ENCODE measurements at places on chromosomes 4 and X.

DNA sequence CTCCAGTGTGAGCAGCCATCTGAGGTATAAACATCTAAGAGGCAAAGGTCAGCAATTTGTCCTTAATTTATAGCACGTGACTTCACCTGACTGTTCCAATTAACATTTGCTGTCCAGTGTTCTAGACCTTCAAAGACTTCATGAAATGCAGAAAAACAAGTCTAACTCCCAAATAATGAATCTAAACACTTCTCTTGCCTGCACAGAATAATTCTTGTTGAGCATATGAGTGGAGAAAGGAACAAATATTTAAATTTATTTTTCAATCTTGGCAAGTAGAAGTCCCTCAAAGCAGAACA lies 12.0 kb downstream of the RFC1 start:
- no peak for DNase-seq

DNA sequence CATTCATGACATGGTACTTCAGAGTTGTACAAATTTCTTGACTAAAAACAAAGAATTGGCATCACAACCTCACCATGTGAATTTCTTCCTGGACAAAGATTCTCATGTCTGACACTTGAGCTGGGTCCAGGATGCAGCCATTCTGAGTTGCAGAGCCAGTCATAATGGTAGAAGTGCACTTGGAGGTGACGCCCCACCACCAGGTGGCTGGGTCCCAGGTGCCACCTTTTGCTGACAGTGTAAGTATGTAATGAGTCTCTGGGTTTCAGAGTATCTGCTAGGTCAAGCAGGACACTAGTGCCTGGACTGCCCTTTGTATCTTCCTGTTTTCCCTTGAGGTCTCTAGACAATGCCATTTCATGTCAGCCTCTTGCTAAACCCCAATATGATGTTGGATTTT lies 36.6 kb upstream of the WDR1 start:
- DNase-seq: no peak

DNA sequence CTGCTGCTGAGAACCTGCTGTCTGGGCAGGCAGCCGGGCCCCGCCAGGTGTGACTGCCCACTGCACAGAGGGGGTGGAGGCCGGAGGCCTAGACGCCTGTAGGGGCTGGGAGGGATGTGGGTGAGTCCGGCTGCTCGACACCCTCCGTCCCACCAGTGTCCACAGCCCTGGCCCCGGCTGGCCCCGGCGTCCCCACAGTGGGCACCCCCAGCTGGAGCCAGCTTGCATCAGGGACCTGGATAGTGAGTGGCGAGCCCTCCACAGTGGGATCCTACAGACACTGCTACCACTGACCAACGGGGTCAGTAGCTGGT lies 34.7 kb upstream of the SPON2 start:
- no peak for DNase-seq

DNA sequence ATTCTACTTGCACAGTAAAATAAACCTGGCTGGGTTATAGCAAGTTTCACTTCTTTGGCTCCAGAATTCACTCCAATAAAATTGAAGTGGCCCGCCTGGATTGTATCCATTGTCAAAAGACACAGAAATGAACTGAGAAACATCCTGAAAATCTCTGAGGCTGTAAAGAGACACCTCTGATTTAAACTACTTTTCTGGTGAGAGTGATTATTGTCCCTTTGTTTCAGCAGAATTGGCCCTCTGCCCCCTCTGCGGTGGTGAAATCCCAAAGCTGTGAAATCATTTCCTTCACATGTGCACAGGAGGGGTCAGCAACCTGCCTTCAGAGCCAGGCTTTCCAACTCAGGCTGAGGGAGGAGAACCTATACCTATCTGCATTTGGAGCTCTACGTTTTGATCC lies 23.0 kb downstream of the GAB3 start:
- DNase-seq: no peak

- no peak for DNase-seq
Observed at GRCh38 chr4:113173793-113174264, 124.4 kb downstream of the ANK2 start.

DNA sequence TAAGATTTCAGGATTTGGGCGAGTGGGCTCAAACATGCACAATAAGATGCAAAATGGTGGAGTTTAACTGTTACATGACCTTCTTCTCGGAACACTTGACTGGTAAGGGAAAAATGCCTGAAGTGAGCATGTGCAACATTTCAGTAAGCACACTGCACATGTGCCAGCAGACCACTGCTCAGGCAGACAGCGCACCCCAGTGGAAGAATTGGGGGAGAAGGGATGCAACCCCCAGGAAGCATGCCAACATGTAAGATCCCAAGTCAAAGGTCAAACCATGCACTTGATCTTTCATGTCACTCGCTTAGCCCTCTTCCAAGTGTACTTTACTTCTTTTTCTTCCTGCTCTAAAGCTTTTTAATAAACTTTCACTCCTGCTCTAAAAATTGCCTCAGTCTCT lies 256.3 kb downstream of the CENPC start:
- no peak for DNase-seq

- DNase-seq: peak; percentile 7
Observed at GRCh38 chrX:72238721-72239475, at the start of gene ERCC6L. Gene ERCC6L (minus strand): TSS chrX:72239027. CDS start chrX:72238911, 116 bp downstream.

DNA sequence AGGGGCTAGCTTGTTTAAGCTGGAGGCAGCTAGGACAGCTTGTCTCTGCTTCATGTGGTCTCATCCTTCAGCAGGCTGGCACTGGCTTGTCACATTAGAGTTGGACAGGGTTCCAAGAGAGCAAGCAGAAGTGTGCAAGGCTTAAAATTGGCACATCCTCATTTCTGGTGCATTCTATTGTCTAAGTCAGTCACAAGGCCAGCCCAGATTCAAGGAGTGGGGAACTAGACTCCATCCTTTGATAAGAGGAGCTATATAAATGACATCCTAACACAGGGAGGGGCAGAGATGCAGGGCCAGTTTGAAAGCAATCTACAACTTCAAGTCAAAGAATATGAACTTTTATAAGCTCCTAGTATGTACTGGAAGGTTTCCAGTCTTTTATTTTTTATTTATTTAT lies 313.2 kb downstream of the PTTG2 start:
- DNase-seq: no peak

DNA sequence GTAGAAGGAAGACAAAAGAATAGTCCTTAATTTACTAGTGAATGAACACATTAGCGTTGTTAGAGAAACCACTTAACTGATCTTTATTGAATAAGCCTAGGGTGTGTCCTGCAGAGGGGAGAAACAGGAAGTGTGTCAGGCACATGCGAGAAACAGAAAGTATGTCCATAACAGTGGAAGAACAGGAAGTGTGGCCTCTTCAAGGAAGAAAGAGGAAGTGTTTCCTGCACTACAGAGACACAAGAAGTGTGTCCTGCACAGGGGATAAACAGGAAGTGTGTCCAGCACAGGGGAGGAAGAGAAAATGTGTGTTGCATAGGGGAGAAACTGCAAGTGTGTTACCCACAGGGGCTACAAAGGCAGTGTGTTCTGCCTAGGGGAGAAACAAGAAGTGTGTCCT lies 539.6 kb upstream of the PRKX start:
- no peak for DNase-seq

DNA sequence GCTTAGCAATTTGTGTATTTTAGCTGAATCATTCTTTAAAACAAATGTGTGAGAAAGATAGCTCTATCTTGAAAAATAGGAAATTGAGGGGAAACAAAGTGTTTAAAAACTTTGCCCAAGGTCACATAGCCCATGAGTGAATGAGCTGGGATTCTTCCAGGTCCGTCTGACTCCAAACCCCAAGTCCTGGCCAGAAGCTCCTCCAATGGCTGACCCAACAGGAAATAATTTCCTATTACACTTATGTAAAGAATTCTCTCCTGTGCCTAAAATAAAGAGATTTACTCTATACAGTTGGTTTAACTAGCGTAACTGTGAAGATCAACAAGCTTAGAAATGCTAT lies 287.6 kb downstream of the ARHGAP24 start:
- no peak for DNase-seq

DNA sequence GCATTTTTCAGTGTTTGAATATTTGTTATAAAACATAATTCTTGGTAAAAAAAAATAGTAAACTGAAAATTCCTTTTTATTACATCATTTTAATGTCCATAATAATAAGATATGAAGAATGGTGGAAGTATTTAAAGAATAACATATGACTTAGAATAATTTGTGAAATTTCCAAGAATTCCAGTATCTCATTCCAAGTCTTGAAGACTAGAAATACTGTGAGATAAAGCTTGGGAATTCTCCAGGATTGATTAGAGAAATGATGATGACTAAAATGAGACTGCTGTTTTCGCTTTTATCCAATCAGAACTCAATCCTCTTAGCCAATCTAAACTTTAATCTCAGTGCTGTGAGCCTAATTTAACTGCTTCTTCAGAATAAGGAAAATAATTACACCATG lies 184.2 kb upstream of the HCCS start:
- no peak for DNase-seq

DNA sequence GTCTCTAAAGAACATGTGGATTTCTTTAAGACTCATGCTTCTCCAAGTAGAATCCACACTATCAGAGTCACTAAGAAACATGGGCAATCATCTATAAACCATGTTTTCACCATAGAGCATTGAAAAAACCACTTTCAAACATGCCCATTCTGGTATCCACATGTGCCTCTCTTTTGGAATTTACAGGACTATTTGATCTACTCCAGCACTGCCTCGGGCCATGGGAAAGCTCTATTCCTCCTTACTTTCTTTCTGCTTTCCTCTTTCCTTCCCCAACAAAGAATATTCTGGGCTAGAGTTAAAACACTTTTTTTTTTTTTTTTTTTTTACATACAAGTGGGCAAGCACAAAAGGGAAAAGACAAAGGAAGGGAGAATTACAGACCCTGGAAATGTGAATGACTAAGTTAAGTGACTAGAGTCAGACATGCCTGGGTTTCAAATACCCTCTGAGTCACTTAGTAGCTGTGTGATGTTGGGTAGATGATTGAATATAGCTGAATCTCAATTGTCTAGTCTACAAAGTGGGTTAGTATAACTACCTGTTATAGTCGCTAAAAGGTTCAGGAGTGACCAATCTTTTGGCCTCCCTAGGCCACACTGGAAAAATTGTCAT lies 847.7 kb upstream of the INTU start:
- no peak for DNase-seq

GRCh38 chrX:30296408-30297254 lies 12.6 kb downstream of the NR0B1 start:
- DNase-seq: no peak

DNA sequence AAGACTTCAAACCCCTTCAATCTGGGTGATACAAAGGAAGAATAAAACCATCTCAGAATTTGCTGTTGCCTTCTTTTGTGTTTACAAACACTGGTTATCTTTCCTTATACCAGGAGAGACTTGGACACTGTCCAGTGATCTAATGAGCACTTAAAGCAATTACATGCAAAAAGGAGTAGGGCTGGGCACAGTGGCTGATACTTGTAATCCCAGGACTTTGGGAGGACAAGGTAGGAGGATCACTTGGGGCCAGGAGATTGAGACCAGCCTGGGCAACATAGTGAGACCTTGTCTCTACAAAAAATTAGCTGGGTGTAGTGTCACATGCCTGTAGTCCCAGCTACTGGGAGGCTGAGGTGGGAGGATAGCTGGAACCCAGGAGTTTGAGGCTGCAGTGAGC lies 95.7 kb upstream of the DRD5 start:
- no peak for DNase-seq

DNA sequence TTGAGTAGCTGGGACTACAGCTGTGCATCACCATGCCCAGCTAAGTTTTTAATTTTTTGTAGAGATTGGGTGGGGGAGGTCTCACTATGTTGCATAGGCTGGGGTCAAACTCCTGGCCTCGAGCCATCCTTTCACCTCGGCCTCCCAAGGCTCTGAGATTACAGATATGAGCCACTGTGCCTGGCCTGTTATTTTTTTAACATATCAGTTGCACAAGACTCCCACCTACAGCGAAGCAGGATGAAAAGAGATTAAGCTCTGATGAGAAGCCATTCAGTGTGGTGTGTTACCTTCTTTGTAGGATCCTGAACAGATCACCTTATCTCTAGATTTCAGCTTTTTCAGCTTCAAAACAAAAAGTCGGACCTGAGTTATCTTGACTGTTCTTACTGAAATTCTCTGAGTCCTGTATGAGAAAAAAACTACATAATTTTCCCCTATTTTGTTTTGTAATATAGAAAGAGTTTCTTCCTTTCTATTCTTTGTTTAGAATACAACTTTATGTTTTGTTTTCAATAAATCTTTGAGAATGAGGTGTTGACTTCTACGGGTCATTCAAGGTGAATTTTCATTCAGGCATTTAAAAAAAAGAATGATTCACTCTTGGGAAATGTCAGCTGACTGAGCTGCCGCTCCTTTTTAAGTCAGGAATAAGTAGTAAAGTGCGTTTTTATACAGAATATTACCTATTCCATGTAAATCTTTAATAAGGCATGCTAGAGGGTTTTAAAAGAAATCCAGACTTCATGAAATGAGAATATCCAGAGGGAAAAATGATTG lies 134.6 kb downstream of the ARSF start:
- no peak for DNase-seq

DNA sequence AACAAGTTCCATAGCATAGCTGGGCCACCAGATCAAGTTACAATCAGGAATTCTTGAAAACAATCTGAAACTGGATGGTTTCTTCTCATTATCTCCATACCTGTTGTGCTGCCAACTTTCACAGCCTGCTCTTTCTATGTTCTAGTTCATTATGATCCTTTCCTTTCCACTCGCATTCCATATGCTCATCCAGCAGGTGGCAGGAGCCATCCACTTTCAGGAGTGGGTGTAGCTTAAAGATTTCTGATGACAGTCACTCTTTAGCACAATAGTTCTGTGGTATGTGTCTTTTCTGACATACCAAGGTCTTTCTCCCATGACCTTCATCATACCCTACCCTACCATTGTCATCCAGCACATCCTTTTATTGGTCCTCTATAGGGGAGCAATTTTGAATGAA lies 46.4 kb downstream of the PAGE2 start:
- no peak for DNase-seq

- DNase-seq: no peak
Observed at GRCh38 chr4:14084598-14084997, 457.1 kb upstream of the BOD1L1 start.

GRCh38 chrX:153475751-153476281 lies 5.4 kb upstream of the HAUS7 start:
- no peak for DNase-seq

DNA sequence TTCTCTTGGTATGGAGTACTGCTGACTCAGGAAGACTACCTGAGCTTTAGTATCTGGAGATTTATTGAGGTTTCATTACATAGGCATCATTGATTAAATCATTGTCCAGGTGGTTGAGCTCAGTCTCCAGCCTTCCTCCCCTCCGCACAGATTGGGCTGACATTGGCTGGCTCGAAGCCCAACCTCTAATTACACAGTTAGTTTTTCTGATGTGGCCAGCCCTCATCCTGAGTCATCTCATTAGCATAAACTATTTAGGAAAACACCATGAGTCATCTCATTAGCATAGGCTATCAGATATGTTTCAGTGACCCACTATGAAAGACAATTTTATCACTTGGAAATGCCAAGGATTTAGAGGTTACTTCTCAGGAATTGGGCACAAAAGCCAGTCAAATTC lies 93.9 kb upstream of the ANKRD50 start:
- no peak for DNase-seq

DNA sequence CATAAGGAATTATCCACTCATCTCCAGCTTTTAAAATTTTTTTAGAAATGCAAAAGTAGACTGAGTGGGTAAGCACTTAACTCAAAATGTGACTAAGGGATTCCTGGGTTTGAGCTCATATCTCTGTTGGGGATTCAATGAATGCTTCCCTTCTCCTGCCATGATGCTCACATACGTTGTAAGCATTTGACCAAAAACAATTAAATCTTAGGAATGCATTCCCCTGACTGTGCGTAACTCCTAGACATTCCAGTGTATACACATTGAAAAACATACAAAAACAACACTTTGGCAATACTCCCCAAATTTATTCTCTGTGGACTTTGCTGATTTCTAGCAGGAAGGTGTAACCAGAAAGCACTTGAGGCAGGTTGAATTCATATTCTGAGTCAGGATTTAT lies 29.8 kb downstream of the SPANXA2 start:
- DNase-seq: no peak

- no peak for DNase-seq
Observed at GRCh38 chr4:42360256-42360669, 37.0 kb upstream of the SHISA3 start.
